Activated CD4-positive, alpha-beta T cell treated with anti-CD3 and anti-CD28 coated beads for 24 hours (primary cell): ENCODE measurements at places on chromosomes 3 and 15.

- no peak for DNase-seq
Observed at GRCh38 chr3:23664459-23664858, 141.3 kb upstream of the UBE2E1 start.

DNA sequence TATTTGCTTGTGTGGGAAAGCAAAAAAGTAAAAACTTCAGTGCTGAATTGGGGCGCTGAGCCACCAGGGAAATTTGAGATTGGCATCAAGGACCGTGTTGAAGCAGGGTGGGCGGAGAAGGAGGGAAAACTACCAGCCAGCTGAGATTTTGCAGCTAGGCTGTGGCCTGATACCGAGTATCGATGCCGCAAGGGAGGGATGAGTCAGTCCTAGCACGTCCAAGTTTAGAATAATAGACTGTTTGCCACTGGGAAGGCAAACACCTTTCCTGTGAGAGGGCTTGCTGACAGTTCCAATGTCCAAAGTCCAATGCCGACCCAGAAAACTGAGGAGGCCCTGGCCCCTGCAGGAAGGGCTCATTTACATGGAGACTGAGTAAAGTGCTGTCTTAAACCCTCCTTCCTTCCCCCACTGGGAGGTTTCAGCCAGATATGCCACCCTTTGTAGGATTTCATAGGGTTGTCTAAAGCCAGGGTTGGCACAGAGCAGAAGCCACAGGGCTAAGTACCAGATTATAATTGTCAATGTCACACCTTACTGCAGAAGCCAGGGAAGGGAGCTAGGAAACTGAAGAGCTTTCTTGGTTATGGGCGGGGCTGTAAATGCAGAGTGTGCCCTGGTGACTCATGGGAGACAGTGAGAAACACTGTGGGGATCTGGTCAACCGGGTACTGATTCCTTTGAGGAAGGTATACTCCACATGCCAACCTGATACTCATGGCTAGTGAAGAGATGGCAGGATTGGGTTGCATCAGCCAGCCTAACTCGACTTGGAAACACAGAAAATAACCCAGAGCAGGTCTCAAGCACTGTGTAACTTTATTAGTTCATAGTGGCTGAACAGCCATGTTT, 28.4 kb upstream of the PIK3CB start:
- no peak for DNase-seq

DNA sequence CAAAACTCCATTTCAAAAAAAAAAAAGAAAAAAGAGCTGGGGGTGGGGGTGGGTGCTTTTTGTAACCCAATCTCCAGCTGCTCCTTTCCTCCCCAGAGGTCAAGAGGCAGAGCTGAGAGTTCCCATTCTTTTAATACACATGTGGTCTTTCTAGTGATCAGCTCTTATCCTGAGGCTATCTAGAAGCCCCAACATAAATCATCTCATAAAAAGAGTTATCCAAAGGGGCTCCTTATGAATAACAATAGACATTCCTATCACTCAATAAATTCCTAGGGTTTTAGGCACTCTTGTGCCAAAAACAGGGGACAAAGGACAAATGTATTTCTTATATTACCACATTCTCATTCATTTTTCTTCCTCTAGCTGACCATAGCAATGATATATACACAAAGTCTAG, 25.1 kb upstream of the GAP43 start:
- DNase-seq, result no peak

GRCh38 chr3:151213881-151214280, 10.9 kb upstream of the GPR171 start:
- DNase-seq, result no peak

- DNase-seq, result no peak
Observed at GRCh38 chr15:100715571-100716455, 113.4 kb downstream of the ASB7 start.

DNA sequence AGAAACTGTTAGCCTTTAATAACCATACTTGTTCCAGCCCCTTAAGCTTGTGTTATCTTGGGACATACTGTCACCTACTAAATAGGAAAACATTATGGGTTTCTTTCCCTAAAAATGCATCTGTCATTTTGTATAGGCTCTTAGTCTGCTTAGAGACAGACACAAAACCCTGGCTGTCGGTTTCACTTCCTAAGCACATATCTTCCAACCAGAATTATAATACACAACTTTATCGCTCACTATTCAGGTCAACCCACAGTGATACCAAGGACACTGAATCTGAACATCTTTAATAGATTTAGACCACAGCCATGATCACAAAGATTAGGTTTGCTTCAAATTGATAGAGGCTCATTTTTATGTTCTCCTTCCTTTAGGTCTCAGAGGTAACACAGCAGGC, 111.8 kb downstream of the CFAP20DC start:
- no peak for DNase-seq

DNA sequence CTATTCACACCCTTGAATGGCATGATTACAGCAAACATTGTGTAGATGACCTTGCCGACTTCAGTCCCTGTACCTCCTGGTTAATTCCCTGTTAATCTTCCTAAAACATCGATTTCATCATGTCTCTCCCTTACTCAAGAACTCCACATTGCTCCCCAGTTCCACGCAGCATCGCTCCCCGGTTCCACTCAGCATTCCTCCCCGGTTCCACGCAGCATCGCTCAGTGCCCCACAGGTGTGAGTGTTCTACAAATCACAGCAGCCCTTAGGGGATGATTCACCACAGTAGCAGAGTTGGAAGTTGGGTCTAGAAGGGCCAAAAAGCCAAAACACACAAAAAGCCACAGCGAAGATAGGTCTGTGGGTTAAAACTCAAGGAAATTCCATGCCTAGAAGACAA, 8.6 kb upstream of the TNK2 start:
- DNase-seq, result no peak

- no peak for DNase-seq
Observed at GRCh38 chr3:43013256-43013655, 34.1 kb downstream of the GASK1A start.

- DNase-seq, result no peak
Observed at GRCh38 chr15:70098461-70099166, 897 bp upstream of the TLE3 start.

DNA sequence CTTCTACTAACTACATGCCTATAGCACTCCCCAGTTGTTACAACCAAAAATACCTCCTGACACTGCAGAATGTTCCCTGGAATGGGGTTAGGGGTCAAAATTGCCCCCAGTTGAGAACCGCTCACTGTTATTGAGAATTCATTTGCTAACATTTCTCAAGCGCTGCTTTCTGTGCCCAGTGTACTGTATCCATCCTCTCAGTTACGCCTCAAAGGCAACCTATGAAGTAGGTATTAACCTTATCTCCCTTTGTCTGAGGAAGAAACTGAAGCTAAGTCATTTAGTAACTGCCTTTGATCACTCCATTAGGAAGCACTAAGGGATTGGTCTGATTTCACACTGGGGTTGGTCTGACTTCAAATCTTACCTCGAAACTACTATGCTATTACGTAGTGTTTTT, 70.1 kb downstream of the CADPS start:
- no peak for DNase-seq

DNA sequence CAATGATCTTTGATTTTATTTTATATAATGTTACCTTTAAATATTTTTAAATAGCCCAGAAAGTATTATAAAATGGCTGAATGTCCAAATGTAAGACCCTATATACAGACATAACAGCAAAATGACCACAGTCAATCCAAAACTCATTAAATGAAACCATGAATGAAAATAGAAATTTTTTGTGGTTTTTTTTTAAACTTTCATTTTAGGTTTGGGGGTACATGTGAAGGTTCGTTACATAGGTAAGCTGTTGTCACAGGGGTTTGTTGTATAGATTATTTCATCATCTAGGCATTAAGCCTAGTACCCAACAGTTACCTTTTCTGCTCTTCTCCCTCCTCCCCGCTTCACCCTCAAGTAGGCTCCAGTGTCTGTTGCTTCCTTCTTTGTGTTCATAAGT, 108.8 kb downstream of the FAIM start:
- DNase-seq, result no peak

- no peak for DNase-seq
Observed at GRCh38 chr15:62875626-62876021, 166.9 kb upstream of the TPM1 start.

- DNase-seq, result no peak
Observed at GRCh38 chr3:51720292-51721061, 13.6 kb downstream of the GRM2 start.
